T-helper 17 cell (primary cell): ENCODE measurements at places on chromosomes 3 and 15. TPM values are rescaled to one million over a fixed set of nuclear protein-coding genes. Genes with fewer than 3 reads are reported as not detected.

GRCh38 chr3:85258326-85258725 lies 299.5 kb downstream of the CADM2 start:
- no peaks in the 10 kb centered on the region for H3K4me1 ChIP-seq
- H3K27ac ChIP-seq = no peak overlapping the region
- H3K27me3 ChIP-seq = no peaks in the 10 kb centered on the region
- DNase-seq = no peak
- no peaks in the 10 kb centered on the region for H3K36me3 ChIP-seq
- no peak overlapping the region for H3K4me3 ChIP-seq

- H3K36me3 ChIP-seq = no peaks in the 10 kb centered on the region
- no peak overlapping the region for H3K4me3 ChIP-seq
- no peaks in the 10 kb centered on the region for H3K4me1 ChIP-seq
- no peak for DNase-seq
- peaks cover 6% of the 10 kb centered on the region for H3K27me3 ChIP-seq
These were observed 617.5 kb downstream of the RBMS3 start for GRCh38 chr3:29898171-29898965.

DNA sequence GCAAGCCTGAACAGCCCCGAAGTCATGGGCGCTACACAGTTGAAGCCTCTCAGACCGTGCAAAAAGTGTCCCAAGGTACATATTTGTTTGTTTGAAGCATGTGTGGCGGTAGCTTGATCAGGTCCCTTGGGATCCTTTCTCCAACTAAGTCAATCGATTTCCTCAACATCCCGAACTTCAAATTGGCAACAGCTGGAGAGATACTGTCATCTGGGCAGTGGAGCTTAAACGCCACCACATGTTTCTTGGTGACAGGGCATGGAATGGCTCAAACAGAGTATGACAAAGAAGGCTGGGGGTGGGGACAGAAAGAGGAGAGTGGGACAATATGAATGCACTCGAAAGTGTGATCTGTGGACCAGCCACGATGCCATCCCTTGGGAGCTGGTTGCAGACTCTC lies 84.9 kb upstream of the PSMD6 start:
- H3K27ac ChIP-seq = no peak overlapping the region
- peaks cover 37% of the 10 kb centered on the region for H3K27me3 ChIP-seq
- H3K36me3 ChIP-seq = no peaks in the 10 kb centered on the region
- no peak for DNase-seq
- no peaks in the 10 kb centered on the region for H3K4me1 ChIP-seq
- H3K4me3 ChIP-seq = no peak overlapping the region

DNA sequence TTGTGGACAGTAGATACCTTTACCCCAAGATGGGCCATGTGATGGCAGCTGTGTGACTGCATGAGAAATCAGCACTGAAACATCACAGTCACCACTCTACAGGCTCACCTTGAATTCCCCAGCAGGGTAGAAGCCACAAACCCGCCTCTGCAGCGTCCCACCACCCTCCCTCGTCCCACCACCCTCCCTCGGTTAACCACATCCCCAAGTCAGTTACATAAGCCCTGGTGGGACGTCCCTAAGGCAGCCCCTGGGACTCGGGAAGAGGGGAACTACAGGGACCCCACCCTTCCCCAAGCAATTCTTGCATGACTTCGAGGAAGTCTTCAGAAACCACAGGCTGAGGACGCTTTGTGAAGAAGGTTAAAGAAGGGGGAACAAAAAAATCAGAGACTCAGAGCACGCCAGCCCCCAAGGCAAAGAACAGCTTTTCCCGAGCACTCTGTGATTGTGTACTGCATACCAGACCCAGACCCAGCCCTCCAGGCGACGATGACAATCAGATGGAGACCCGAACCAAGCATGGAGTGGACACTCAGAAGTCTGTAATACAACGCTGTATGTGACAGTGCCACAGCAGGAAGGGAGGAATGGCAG lies 60.5 kb downstream of the SH3BP5 start:
- H3K4me3 ChIP-seq = peak overlapping the region; percentile 84
- peak overlapping the region; percentile 99 for H3K27ac ChIP-seq
- no peaks in the 10 kb centered on the region for H3K27me3 ChIP-seq
- H3K4me1 ChIP-seq = peaks cover 72% of the 10 kb centered on the region

DNA sequence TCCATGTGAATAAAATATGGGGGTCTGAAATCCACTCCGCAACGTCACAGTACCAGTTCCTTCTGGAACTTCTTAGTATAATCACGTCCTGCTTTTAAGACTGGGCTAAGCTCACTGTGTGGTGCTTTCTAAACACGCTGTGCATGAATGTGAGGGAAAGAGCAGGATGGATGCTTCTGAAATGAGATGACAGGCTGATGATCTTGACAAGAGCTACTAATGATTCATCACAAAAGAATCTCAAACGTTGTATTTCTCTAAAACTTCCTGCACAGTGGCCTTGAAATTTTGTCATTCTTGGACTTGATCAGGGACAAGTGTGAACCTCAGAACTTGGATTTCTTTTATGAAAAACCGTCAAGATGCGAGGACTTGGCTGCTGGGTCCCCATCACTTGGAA lies 221.4 kb downstream of the CADPS start:
- H3K27ac ChIP-seq = no peak overlapping the region
- H3K27me3 ChIP-seq = peaks cover 7% of the 10 kb centered on the region
- H3K36me3 ChIP-seq = no peaks in the 10 kb centered on the region
- no peak overlapping the region for H3K4me3 ChIP-seq
- H3K4me1 ChIP-seq = no peaks in the 10 kb centered on the region

- DNase-seq = no peak
- H3K27me3 ChIP-seq = no peaks in the 10 kb centered on the region
- H3K27ac ChIP-seq = no peak overlapping the region
- H3K4me1 ChIP-seq = peaks cover 2% of the 10 kb centered on the region
These were observed 18.7 kb downstream of the MFSD1 start for GRCh38 chr3:158820521-158820920.

Gene IQCF5
- total RNA-seq = not detected

Gene PRSS50
- total RNA-seq = not detected

Gene KATNBL1
- 26.2 TPM for total RNA-seq
